CD8-positive, alpha-beta T cell (primary cell): ENCODE measurements at places on chromosomes 4 and X. TPM values are rescaled to one million over a fixed set of nuclear protein-coding genes. Genes with fewer than 3 reads are reported as not detected.

PTCHD1 gene
- not detected for total RNA-seq

ZNF157 gene
- total RNA-seq = 0.43 TPM

HSD17B13 gene
- total RNA-seq = 0.27 TPM

GAGE12F gene
- not detected for total RNA-seq

CTAG1B gene
- total RNA-seq = not detected

MCUB gene
- total RNA-seq = 91.9 TPM

CXCL11 gene
- total RNA-seq = not detected

ARHGAP6 gene
- total RNA-seq = not detected

USP17L24 gene
- not detected for total RNA-seq

PDLIM3 gene
- not detected for total RNA-seq

ZNF674 gene
- 0.50 TPM for total RNA-seq

SLC16A2 gene
- total RNA-seq = 0.16 TPM

AMBN gene
- not detected for total RNA-seq

HDX gene
- total RNA-seq = not detected

IL21 gene
- not detected for total RNA-seq

ERCC6L gene
- 0.11 TPM for total RNA-seq

WWC2 gene
- 1.8 TPM for total RNA-seq
